CD4-positive, alpha-beta T cell treated with Interleukin-12 subunit alpha and Interleukin-12 subunit beta, for 1 hour (primary cell): ENCODE measurements at places on chromosomes 3 and 15.

GRCh38 chr15:68699881-68700454 is 120.7 kb downstream of the ANP32A start:
- no peak for DNase-seq

GRCh38 chr15:40969363-40969762 is 16.1 kb downstream of the CHAC1 start:
- DNase-seq: no peak

DNA sequence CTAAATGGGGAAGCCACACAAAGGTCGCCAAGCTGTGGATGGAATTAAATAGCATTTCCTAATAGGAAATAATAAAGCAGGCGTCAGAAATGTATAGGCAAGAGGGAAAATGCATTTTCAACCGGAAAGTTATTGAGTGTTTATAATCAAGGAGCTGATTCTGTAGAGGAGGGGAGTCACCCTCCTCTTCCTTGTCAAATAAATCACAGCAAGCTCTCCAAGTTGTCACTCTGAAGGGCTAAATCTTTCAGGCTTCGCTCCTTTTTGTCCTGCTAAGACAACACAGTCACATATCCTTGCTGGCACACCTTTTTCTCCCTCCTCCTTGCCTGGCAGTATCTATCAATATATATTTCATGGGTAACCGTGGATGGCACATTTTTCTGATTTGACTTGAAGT is 338.4 kb downstream of the SATB1 start:
- no peak for DNase-seq

GRCh38 chr3:152272771-152273242 is 4.1 kb downstream of the MBNL1 start:
- peak; percentile 47 for DNase-seq

GRCh38 chr15:40949756-40950207 is 3.5 kb upstream of the CHAC1 start:
- DNase-seq: no peak
